ENCODE measurements at places on chromosomes 6 and 20.
A peak's percentile ranks its signal among the peaks of the same experiment; 100 is the strongest.

- DNase-seq, result no peak
Observed at GRCh38 chr20:41048461-41049301, 20.1 kb downstream of the TOP1 start.

GRCh38 chr6:19587238-19587942 lies 249.8 kb upstream of the ID4 start:
- no peak for DNase-seq

DNA sequence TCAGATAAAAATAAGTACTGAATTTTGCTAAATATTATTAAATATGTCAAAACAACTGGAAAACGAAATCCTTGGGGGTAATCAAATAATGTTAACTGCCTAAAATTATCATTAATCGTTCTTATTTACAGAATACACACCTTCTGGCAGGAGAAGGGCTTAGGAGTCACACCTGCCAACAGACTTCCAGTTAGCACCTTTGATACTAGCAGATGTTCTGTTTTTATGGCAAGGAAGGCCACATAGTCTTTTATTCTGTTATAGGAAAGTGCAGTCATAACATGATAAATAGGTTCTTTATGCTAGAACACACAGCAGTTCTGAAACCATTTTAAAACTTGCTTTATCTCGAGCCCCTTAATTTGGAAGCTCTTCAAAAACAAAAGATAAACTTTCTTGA lies 464.1 kb downstream of the UTRN start:
- no peak for DNase-seq

DNA sequence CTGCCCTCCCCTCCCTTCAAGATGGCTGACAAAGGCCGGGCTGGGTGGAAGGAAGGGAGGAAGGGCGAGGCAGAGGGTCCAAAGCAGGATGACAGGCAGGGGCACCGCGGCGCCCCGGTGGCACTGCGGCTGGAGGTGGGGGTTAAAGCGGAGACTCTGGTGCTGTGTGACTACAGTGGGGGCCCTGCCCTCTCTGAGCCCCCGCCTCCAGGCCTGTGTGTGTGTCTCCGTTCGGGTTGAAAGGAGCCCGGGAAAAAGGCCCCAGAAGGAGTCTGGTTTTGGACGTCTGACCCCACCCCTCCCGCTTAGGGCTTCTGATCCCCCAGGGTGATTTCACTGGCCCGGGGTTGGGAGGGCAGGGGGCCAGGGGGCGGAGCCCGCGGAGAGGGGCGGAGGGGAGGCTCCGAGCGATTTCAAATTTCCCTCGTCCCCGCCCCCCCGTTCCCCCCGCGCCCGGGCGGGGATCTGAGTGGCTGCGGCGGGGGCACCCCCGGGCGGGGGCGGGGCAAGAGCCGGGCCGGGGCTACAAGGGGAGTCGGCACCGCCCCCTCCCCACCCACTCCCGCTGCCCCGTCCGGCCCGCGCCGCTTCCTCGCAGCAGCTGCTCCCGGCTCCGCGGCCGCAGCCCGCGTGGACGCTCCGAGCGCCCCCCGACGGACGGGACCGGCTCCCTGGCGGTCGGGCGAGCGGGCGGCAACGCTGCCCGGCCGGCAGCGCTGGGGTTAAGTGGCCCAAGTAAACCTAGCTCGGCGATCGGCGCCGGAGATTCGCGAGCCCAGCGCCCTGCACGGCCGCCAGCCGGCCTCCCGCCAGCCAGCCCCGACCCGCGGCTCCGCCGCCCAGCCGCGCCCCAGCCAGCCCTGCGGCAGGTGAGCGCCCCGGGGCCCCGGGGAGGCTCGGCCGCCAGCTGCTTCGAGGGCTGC lies at the start of gene DNMT3B:
Gene DNMT3B, plus strand, starts transcription at position 555 of the 923 bp plus-strand sequence. CDS start 17,939 bp downstream, outside the sequence.
- DNase-seq, result peak; percentile 84

GRCh38 chr6:148790817-148791216 lies 44.0 kb downstream of the UST start:
- DNase-seq, result peak; percentile 50

GRCh38 chr6:158978757-158979156 lies 21.2 kb downstream of the RSPH3 start:
- DNase-seq, result no peak

DNA sequence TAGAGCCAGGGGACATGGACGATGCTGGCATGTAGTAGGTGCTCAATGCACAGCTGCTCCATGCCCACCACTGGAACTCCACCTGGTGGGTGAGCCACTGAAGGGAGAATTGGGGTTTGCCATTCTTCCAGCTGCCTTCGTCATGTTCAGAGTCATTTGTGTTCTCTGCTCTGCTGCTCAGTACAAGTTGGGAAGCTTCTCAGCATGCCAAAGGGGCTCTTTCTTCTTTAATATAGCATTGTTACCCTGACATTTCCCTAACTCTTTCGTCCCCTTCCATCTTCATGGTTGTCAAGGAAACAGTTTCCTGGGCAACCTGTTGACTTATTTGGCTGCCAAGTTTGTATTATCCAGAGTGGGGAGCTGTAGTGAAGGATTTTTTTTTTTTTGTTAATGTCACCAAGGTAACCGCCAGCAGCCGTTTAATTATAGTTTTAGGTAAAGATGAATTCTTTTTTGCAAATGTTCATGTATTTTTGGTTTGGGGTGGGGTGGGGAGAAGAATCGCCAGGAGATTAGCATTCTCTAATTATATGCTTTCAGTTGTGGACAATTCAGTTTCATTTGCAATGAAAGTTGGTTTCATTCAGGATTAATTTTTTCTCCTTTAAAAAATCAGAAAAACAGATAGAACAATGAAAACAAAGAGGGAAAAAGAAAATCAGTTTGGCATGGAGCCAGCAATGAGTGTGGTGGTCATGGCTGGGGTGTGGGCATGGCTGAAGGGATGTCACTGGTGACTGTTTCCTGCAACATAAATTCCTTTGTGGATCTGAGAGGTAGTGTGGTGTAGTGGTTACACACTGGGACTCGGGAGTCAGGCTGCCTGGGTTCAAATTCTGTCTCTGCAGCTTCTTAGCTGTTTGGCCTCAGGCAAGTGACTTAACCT lies 73.0 kb upstream of the KCNG1 start:
- DNase-seq, result no peak

DNA sequence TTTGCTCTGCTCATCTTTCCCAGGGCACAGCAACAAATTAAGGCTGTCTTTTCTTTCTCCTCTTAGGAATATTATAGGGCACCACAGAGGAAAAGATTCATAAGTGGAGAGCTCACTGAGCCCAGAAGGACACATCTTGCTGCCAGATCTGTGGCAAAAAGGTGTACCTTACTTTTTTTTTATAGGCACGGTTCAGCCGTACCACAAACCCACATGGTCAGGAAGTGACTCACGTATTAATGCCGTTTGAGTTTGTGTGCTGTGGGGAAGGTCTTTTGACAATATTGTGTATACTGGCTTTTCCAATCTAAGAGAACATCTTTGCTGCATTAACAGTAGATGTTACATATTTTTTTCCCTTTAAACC lies 28.4 kb downstream of the PAQR8 start:
- peak; percentile 61 for DNase-seq

GRCh38 chr6:52503851-52504781 lies 72.7 kb downstream of the TRAM2 start:
- DNase-seq, result peak; percentile 90

DNA sequence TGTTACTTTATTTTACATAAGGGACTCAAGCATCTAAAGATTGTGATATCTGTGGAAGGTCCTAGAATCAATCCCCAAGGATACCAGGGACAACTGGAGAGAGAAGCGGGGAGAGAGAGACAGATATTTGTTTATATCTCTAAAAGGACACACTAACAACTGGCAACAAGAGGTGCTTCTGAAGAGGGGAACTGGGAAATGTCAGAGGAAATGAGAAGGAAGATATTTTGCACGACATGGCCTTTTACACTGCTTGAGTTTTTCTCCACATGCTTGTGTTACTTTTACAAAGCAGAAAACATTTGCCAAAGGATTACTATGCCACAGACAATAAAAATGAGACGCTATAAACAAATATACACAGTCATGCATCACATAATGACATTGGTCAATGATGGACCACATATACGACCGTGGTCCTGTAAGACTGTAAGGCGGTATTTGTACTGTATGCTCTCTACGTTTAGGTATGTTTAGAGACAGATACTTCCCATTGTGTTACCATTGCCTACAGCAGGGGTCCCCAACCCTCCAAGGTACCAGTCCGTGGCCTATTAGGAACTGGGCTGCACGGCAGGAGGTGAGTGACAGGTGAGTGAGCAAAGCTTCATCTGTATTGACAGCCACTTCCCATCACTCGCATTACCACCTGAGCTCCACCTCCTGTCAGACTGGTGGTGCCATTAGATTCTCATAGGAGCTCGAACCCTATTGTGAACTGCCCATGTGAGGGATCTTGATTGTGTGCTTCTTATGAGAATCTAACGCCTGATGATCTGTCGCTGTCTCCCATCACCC lies 64.6 kb upstream of the PTPN1 start:
- no peak for DNase-seq

DNA sequence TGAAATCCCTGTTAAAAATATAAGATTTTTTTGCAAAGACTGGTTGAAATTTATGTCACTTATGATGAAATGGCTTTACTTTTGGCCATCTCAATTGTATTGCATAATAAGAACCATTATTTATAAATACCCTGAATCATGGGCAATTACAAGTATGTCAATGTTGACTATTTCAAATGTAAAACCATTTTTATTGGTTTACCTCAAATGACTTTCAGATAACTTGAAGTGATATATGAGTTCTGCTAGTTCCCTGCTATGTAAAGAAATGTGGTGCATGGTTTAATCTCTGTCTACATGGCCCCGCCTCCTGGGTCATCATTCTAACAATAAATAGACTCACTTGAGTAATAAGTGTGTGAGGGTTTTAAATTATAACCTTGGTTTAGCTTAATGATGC lies 275.6 kb upstream of the PREP start:
- DNase-seq, result no peak

- no peak for DNase-seq
Observed at GRCh38 chr6:21437581-21437980, 156.0 kb upstream of the SOX4 start.

DNA sequence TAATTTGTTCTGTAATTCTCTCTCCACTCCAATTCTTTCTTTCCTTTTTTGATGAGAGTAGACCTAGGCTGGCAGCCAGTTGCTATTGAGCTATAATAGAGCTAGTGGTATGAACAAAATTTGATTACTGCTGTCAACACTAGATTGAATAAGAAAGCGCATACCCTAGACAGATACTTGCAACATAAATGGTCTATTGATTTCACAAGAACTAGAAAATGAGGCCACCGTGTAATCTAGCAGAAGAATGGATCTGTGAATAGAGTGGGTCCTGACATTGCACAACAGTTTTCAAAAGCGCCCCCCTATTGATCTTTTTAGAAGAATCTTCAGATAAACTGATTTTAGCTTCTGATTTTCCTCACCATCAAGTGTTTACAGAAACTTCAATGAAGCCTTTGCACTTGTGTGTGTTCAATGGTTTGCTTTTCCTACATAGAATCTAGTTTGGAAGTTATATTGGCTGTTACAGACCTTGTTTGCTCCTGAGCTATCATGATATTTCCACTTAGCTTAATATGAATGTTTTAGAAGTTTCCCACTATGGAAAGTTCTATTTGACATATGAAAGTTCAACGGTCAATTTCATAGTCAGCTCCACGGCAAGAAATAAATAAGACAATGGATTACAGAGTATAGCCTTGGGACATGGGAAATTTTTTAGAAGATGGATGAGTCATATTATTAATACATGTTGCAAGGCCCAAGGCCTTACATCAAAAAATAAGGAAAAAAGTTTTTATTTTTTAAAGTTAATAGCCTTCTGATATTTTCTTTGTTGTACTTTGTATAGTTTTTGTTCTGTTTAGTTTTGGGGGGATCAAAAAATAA lies 55.6 kb downstream of the UTRN start:
- DNase-seq, result no peak

DNA sequence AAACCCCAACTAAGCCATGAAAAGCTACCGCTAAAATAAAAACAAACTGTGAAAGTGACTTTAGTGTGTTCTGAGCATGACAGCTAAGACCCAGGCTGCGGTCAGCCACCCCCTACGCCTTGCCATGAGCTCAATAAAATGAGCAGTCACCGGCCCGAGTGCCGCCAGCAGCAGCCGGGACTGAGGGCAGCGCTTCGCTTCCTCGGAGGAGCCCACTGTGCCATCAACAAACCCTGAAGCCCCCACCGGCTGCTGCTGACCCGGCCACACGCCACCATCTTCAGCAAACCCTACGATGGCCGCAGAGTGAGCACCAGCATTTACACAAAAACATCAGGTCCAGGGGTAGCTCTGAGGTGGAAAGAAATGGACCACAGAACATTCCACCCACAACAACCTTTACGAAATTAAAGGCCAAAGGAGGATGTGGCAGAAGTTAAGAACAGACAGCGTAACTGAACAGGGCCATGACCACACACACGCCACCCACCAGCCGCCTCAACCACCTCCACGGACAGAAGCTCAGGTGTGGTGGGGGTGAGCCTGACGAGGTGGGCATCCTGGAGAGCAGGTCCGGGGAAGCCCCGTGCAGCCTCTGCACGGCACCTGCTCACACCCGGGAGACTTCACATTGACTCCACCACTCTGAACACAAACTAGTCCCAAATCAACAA lies 67.0 kb downstream of the THBS2 start:
- no peak for DNase-seq

GRCh38 chr6:29974901-29975560 lies 32.7 kb downstream of the HLA-A start:
- no peak for DNase-seq

DNA sequence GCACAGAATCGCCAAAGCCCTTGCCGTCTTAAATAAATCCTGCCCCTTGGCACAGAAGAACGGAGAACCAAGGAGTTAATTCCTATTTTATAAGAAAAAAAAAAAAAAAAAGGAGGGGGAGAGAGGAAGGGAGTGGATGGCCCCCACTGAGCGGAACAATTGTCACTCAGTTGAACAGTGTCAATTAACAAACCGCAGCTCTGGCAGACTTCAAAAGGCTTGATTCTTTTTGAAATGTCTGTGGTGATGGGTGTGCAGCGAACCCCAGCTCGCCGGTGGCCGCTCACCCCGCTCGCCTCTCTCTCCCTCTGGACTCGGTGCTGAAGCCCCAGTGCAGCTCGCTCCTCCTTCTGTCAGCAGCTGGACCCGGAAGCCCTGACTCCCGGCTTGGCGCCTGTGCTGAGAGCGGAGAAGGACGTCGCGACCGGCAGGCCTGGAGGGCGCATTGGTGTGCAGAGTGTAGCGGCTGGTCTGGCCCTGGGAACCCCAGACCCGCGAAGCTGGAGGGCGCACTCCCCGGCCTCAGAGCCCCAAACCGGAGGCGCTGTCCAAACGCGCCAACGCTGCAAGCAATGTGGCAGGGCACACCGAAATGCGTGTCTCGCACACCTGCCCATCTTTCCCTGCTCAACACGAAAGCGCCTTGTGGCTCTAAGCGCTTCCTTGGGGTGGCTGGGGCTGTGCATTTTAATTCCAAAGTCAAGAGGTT lies 3.4 kb downstream of the LINC00237 start:
- no peak for DNase-seq

- DNase-seq, result no peak
Observed at GRCh38 chr20:24985802-24986201, 6.7 kb downstream of the APMAP start.
